ENCODE measurements at places on chromosomes 5 and 9.

DNA sequence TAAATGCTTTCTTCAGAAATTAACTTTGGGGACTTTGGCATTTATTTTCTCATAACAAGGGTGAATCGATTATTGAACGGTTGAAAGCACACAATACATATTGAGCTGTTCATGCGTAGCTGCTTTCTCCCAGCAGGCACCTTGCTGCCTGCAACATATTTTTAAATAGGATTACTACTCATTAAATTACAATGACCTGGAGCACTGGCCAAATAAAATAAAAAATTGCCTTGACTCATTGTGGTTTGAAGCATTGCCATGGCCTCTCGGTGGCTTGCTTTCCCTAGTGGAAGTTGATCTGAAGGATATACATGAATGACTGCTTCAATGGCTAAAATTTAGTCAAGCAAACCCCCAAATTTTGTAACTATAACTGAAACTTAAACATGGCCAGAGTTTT, 181.6 kb upstream of the NUDT12 start:
- DNase-seq = peak; percentile 53

GRCh38 chr9:108569624-108570023, 286.2 kb downstream of the ACTL7B start:
- DNase-seq = peak; percentile 58

- DNase-seq = peak; percentile 67
Measured at GRCh38 chr5:10760096-10760920, 726 bp downstream of the DAP start.

DNA sequence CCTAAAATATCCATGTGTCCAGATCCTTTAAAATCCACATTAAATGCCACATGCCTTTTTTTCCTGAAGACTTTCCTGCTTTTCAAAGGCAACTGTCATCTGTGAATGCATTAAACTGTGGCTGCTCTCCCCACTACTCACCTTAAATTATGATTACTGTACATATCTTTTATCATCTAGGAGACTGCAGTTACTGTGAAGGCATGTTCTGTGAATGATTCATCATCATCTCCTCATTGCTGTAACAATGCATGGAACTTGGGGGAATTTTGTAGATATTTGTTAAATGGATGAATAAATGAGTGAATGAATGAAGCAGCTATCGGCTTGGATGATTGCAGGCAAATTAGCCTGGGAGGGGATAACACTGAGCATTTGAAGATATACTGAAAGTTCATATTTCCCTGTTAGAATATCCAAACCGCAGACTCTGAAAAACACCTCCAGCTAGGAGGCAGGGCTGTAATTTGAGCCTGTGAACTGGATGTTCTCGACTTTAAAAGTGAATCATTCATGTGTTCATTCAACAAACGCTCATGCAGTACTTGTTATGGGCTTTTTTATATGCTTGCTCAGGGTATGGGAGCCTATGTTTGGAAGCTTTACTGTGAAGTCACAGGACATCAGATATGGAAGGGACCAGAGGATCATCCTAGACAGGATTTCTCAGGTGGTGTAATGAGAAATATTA, 519.2 kb downstream of the KIF4B start:
- DNase-seq = peak; percentile 55

- peak; percentile 33 for DNase-seq
Measured at GRCh38 chr9:94639061-94639998, at the start of gene FBP1. Gene FBP1 (minus strand): TSS chr9:94639518. CDS start chr9:94639310, 208 bp downstream.

- DNase-seq = no peak
Measured at GRCh38 chr9:120900824-120901223, 23.8 kb upstream of the PHF19 start.

- DNase-seq = peak; percentile 27
Measured at GRCh38 chr5:54944364-54944763, 41.0 kb downstream of the ESM1 start.

- DNase-seq = peak; percentile 44
Measured at GRCh38 chr9:38619556-38620447, 594 bp downstream of the ANKRD18A start.

Data from kidney tubule cell (primary cell).